Type B pancreatic cell (in vitro differentiated cells): ENCODE measurements at places on chromosomes 1 and 21. TPM values are rescaled to one million over a fixed set of nuclear protein-coding genes. Genes with fewer than 3 reads are reported as not detected.
A peak's percentile ranks its signal among the peaks of the same experiment; 100 is the strongest.

DNA sequence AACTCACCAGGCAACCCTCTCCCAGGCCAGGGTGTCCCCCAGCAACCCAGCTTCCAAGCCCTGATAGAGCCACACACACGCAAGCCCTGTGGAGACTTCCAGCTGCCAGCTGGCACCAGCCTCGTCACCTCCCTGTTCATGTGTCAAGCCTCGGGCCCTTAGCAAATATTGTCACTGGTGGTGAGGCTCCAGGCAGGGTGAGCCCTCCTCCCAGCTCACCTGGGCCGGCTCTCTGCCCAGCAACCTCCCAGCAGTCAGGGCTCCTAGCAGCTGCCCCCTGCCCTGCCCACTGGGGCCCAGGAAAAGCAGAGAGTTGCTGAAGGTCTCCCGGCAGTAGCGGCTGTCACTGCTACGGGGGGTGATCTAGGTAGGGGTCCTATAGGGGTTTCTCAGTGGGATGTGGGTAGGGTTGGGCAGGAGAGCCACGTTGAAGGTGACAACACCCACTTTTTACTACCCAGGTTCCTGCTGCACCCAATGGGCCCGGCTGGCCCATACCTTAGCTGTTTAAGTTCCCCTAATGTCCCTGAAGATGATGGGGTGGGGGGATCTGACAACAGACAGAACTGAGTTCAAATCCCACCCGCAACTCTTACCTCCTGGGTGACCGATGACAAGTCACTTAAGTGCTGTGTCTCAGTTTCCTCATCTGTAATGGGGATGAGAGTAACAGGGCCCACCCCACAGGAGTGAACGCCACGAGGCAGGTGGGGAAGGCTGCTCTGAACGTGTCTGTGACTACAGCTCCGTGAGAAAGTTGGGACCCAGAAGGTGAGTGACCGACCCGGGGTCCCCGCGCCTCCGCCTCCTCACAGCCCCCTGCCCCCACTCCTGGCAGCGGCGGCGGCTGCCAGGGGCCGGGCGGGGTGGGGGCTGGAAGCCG lies 678 bp downstream of the TTC39A start:
- H3K4me1 ChIP-seq = peaks cover 7% of the 10 kb centered on the region
- no peaks in the 10 kb centered on the region for H3K36me3 ChIP-seq
- peak overlapping the region; percentile 79 for H3K27ac ChIP-seq
- peaks cover 16% of the 10 kb centered on the region for H3K27me3 ChIP-seq

DMRTA2 gene
- total RNA-seq = 0.29 and 0.48 TPM in 2 replicates

- H3K27ac ChIP-seq = no peak overlapping the region
- DNase-seq = no peak
- H3K4me1 ChIP-seq = no peaks in the 10 kb centered on the region
- peaks cover 7% of the 10 kb centered on the region for H3K36me3 ChIP-seq
- H3K27me3 ChIP-seq = no peaks in the 10 kb centered on the region
- H3K4me3 ChIP-seq = no peak overlapping the region
Measured at GRCh38 chr1:119038363-119038762, 50.2 kb upstream of the TBX15 start.

PDZK1IP1 gene
- total RNA-seq = not detected in 2 replicates

DNA sequence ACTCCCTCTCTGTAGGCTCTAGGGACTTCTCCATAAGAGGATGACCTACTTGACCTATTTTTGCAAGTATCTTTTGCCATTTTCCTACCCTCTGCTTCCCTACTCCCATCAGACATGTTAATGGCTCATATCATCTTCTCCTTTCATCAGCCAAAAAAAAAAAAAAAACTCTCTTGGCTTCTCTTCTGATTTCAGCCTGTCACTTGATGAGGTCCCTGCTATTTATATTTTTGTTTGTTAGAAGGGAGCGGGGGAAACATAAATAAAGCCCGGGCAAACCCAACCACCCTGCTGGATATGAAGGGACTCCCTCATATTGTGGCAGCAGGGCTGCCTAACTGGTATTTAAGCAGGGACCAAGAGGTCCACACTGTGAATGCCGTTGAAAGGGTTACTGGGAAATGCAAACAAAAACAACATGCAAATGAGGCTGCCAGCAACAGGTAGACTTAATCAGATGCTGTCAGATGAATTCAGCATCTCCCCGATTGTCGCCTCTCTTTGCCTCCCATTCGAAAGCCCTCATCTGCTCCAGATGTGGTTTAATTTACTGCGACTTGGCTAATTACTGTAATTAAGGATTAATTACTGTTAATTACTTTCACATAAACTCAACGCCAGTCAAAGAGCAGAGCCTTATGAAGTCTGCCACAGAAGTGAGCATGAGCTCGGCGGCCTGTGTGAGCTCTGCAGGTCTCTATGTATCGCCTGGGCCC lies 172.3 kb downstream of the PBX1 start:
- peaks cover 39% of the 10 kb centered on the region for H3K36me3 ChIP-seq

DNA sequence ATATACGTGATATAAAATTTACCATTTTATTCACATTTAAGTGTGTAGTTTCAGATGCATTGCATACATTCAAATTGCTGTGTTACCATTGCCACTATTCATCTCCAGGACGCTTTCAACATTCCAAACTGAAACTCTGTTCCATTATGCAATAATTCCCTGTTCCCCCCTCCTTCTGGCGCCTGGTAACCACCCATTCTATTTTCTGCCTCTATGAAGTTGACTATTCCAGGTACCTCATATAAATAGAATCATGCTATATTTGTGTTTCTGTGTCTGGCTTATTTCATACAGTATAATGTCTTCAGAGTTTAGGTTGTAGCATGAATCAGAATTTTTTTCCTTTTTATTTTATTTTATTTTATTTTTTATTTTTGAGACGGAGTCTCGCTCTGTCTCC lies 41.7 kb downstream of the SLC22A15 start:
- H3K27me3 ChIP-seq = no peaks in the 10 kb centered on the region
- peaks cover 9% of the 10 kb centered on the region for H3K36me3 ChIP-seq
- DNase-seq = no peak

MMEL1 gene
- 1.1 TPM in 1 of 2 replicates, not detected in the other for total RNA-seq

- no peaks in the 10 kb centered on the region for H3K27me3 ChIP-seq
- no peak overlapping the region for H3K4me3 ChIP-seq
- peaks cover 16% of the 10 kb centered on the region for H3K4me1 ChIP-seq
- no peak overlapping the region for H3K27ac ChIP-seq
Measured at GRCh38 chr1:153790313-153790965, 15.2 kb downstream of the SLC27A3 start.

- H3K27me3 ChIP-seq = no peaks in the 10 kb centered on the region
- peaks cover 16% of the 10 kb centered on the region for H3K4me1 ChIP-seq
- no peak for DNase-seq
- no peaks in the 10 kb centered on the region for H3K36me3 ChIP-seq
- no peak overlapping the region for H3K27ac ChIP-seq
Measured at GRCh38 chr1:154784416-154784815, 85.7 kb downstream of the KCNN3 start.

TNN gene
- total RNA-seq = 0.57 and 5.0 TPM in 2 replicates

RIIAD1 gene
- total RNA-seq = 3.1 and 3.6 TPM in 2 replicates
